ENCODE measurements at places on chromosomes 4 and X.

DNA sequence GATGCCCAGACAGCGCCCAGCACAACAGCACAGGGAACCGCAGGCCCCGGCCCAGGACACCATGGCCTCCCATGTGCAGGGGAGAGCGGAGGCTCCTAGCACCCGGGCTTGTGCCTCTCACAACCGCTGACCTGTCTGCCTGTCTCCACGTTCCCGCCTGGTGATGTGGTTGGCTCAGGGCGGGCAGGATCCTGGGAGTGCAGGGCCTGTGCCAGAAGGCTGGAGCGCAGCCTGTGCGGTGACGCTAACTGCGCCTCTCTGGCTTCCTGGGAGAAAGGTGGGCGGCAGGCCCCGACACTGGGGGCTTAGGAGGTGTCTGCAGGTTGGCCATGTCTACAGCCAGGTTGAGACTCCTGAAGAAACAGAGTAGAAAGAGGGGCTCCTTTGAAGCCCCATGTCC lies 48.7 kb downstream of the CPZ start:
- no peak for DNase-seq

- DNase-seq: no peak
Measured at GRCh38 chr4:83618991-83619645, 83.2 kb downstream of the GPAT3 start.

DNA sequence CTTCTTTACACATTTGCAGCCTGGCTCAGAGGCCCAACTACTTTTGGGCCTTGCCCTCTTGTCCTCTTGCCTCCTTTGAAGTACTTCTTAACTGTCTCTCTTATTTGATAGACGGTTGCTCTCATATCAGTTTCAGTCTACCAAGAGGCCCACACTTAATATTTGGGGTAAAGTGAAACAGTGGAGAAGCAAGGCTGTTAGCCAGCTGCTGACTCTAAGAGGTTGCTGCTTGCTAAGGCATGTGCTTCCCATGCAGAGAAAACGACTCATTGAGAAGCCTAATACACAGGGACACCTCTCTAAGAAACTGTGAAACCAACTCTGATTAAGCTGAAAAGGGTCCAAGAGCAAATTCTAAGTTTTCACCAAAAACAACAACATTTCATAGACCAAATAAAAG lies 94.6 kb downstream of the PPP3CA start:
- peak; percentile 67 for DNase-seq

DNA sequence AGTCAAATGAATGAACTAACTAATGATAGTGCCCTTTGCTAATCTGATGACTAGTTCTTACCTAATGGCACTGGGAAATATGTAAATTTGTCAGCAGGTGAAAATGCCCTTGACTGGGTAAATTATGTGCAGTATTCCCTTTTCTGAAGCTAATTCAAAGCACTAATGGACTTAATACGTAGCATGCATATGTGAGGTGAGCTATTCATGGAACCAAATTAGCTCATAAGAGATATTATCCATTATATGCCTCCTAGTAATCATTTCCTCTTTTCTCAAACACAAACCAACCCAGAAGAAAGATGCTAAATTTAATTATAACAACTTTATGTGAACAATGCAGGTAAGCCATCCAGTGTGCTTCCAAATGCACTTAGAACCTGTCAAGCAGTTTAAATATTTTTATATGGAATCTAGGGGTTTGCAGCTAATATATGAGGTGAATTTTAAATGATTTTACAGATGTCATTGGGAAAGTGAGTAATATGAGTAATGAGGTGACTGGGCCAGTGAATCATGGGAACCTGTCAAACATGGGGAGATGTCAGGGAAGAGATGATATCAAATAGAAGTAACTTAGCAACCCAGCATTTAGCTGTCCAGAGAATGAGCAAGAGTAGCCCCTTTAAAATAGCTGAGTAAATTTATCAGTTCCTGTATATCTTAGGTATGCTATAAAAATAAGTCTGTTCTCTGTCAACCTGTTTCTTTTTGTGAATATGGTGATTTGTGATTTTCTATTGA lies 315.0 kb downstream of the AFF2 start:
- DNase-seq: no peak

DNA sequence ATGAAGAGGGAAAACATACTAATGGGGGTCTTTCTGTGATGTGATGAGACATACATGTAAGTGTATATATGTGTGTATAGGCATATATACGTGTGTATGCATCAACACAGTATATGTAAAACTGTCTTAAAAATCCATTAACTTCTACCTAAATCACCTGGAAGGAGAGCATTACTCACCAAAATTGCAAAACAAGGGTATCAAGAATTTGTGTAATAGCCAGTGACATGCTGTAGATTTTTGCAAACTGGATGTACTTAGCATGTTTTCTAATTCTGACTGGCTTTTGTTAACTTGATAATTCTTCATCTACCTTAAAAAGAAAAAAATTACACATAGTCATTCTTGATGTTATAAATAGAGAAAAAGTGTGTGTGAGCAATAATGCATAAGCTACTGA lies 104.7 kb downstream of the PRRG1 start:
- no peak for DNase-seq

GRCh38 chr4:182142176-182143085 lies 100.8 kb upstream of the TENM3 start:
- no peak for DNase-seq

DNA sequence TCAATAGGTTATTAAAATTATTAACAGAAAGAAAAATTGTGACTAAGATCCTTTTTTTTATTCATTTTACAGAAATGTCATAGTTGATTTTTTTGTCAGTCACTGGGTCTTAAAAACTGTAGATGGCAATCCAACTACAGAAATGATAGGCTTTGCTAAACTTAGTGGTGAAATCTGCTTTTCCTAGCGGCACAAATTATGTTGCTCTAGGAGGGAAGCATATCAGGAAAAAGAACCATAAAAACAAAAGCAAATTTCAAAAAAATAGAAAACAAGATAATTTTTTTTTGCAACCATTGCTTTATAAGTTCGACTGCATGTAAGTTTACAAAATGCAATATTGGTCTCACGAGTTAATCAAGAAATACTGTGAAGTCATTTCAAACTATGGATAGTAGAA lies 443.5 kb upstream of the IGFBP7 start:
- DNase-seq: no peak

DNA sequence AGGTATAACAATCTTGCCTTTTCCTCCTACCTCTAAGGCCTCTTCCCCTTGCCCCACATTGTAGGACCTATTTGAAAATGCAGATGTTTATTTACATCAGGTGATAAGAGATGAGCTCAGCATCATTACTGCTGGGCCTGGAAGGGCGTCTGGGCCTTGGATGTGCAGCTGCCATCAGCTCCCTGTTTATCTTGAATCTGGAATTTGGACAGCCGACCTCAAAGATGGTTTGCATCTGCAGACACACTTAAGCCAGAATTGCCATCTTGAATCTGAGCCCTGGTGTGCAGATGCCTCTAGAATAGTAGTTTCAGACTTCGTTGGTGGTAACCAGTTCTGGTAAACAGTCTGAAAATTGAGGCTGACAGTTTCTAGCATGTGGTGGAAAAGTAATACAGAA lies 59.0 kb downstream of the FAM193A start:
- no peak for DNase-seq

GRCh38 chrX:48972220-48973164 lies 848 bp upstream of the KCND1 start:
- DNase-seq: peak; percentile 31

GRCh38 chrX:43974100-43974475 lies 898 bp upstream of the NDP start:
- no peak for DNase-seq

DNA sequence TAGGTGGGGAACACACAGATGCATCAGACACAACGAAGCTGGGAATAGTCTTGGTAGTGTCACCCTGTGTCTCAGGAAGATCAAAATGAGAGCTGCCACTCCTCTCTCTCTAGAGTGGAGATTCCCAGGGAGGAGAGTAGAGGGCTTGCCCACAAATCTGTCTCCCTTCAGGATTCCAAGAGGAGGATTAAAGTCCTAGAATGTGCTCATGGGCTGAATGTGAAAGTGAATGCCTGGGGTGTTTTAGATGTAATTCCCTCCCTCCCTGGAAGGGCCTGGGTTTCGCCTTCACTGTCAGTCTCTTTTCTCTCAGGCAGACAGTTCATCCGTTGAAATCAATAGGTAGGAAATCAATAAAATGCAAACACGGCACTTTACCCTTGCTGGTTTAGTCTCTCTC lies 282.6 kb upstream of the PPARGC1A start:
- DNase-seq: no peak

- DNase-seq: no peak
Measured at GRCh38 chr4:124234771-124235170, 477.8 kb downstream of the ANKRD50 start.

DNA sequence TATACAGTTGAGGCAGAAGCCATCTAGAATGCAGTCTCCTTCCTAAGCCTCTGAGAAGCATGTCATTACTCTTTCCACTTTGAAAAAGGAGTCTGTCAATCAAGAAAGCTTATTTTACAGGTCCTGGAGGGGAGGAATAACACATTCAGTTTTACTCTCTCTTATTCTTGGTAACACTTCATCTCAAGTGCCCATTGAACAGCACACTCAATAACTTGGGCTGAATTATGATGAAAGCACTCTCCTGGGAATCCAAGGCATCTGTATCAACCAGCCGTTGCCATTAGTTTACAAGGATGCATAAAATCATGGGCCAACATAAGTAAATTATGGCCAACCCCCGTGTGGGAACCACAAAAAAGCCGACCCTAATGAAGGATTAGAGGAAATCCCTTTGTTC lies 282.4 kb downstream of the C4orf33 start:
- peak; percentile 21 for DNase-seq

DNA sequence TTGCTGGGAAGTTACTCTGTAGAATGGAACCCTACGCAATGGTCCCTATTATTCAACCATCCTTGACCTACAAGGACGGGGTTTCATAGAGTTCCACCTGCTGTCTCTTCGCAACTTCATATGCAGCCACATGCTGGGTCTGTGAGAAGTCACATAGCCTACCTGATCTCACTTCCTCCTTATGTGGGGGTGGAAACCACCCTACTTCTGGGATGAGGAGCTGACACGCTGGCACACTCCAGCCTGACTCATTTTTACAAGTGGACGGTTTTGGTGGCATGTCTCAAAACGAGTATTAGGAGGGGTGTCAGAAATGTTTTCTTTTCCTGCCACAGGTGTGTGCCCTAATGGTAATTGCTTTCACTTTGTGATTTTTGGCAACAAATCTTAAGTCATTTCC lies 36.8 kb upstream of the ARSD start:
- DNase-seq: no peak

- DNase-seq: no peak
Measured at GRCh38 chr4:146333187-146333894, 119.0 kb downstream of the REELD1 start.

GRCh38 chrX:52995987-52996331 lies 37.6 kb upstream of the FAM156A start:
- DNase-seq: no peak

- DNase-seq: no peak
Measured at GRCh38 chr4:119683518-119683917, 54.9 kb upstream of the PDE5A start.

- DNase-seq: no peak
Measured at GRCh38 chr4:53479736-53480525, 102.5 kb downstream of the FIP1L1 start.

DNA sequence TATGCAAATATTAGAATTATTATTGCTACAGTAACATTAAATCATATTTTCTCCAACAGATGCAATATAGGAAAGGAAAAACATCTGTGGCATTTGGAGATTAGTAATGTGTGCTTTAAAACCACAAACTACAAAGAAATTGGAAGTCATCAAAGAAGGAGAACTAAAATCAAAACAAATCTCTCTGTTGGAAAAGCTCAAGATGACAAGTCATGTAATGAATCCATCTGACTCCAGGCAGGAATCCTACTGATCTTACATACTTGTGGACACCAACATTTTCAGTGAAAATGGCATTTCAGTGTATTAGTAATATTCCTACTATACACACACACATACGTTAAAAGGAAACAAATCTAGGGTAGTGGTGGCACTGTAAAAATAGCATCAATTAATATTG lies 98.2 kb downstream of the SLC39A8 start:
- DNase-seq: no peak

- peak; percentile 22 for DNase-seq
Measured at GRCh38 chr4:153539422-153539821, 73.3 kb downstream of the TMEM131L start.

- DNase-seq: peak; percentile 51
Measured at GRCh38 chr4:150368667-150369066, 213.3 kb upstream of the MAB21L2 start.

- DNase-seq: no peak
Measured at GRCh38 chr4:48780865-48781214, 761 bp upstream of the FRYL start.

DNA sequence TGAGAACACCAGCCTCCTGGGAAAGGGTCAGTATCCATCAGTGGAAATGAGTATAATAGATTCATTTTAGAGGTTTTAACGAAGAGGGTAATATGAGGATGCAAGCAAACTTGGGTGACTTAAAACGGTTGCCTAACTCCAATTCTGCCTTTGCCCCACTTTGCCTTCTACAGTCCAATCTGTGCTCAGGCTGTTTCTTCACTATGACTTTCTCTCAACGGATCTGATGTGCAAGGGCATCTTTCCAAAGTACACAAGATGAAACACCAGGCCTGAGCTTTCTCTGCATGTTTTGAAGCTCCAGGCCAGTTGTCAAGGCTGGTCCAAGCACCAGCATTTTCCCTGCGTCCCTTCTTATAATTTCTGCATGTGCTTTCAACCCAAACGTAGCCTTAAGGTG lies 68.0 kb upstream of the TMEM164 start:
- DNase-seq: no peak

DNA sequence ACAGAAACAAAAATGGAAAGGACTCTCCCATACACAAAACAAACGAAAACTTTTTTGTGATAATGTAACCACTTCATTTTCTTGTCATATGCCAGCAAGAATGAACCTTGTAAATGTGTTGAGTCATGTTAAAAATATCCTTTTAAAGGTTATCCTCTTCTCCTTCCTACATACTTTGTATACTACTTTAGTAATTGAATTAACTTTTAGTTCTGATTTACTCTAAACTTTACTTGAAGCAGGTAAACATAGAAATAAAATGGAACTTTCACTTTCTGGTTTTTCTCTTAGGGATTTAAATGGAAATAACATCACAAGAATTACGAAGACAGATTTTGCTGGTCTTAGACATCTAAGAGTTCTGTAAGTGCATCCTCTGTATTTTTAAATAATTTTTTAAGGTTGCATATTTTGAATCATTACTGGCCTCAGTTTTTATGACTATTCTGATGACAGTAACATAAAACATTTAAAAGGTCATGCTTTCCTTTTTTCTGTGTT lies 4.7 kb downstream of the SLIT2 start:
- DNase-seq: no peak

GRCh38 chr4:181650033-181650825 lies 593.0 kb upstream of the TENM3 start:
- no peak for DNase-seq

GRCh38 chrX:15056044-15056443 lies 182.8 kb downstream of the MOSPD2 start:
- no peak for DNase-seq

- no peak for DNase-seq
Measured at GRCh38 chr4:212438-213188, 88.3 kb downstream of the ZNF718 start.

DNA sequence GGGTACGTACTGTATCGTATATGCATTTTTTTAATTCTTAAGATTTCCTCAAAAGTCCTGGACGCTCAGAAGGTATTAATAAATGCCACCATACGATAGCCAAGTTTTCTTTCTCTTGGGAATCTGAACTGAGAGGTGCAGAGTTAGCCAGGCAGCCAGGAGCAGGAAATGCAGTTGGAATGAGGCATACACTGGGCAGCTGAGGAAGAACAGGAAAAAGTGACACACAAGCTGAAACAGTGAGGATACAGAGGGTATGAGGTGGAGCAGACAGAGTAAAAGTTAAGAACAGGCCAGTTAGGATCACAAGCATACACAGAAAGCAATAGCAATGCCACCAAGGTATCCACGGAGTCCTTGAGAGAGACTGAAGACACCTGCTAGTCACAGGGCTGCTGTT lies 13.4 kb downstream of the UFSP2 start:
- no peak for DNase-seq
